ENCODE measurements at places on chromosomes 2 and 18. TPM values are rescaled to one million over a fixed set of nuclear protein-coding genes. Genes with fewer than 3 reads are reported as not detected.

GRCh38 chr2:102508863-102509262 is 35.8 kb downstream of the SLC9A4 start:
- no peak overlapping the region for H3K27ac ChIP-seq
- H3K4me3 ChIP-seq = no peak overlapping the region
- DNase-seq = no peak
- no peaks in the 10 kb centered on the region for H3K27me3 ChIP-seq
- no peaks in the 10 kb centered on the region for H3K36me3 ChIP-seq

GRCh38 chr2:187617120-187617519 is 62.9 kb upstream of the TFPI start:
- no peak overlapping the region for H3K4me3 ChIP-seq
- H3K36me3 ChIP-seq = no peaks in the 10 kb centered on the region
- DNase-seq = no peak
- no peak overlapping the region for H3K27ac ChIP-seq
- no peaks in the 10 kb centered on the region for H3K4me1 ChIP-seq

DNA sequence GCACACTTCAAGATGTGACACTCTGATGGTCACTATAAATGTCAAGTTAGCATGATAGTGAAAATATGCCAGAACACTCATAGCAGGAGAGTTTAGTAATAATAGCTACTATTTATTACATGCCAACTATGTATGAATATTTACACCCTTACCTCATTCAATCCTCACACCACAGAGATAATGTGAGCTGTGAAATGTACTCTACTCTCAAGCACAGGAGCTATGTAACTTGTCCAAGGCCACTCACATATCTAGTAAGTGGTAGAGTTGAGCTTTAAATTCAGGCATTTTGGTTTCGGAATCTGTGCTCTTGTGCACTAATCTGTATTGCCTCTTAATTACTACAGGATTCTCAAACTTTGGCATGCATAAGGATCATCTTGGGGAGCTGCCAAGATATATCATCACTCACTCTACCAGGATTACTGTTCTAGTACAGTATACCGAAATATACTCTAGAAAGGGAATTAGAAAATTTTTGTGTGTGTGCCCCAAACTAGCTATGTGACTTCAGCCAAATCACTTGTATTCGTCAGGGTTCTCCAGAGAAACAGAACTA is 154.3 kb downstream of the PLCL1 start:
- no peak overlapping the region for H3K4me3 ChIP-seq
- no peak overlapping the region for H3K27ac ChIP-seq
- peaks cover 9% of the 10 kb centered on the region for H3K4me1 ChIP-seq
- no peak for DNase-seq
- H3K27me3 ChIP-seq = no peaks in the 10 kb centered on the region

DNA sequence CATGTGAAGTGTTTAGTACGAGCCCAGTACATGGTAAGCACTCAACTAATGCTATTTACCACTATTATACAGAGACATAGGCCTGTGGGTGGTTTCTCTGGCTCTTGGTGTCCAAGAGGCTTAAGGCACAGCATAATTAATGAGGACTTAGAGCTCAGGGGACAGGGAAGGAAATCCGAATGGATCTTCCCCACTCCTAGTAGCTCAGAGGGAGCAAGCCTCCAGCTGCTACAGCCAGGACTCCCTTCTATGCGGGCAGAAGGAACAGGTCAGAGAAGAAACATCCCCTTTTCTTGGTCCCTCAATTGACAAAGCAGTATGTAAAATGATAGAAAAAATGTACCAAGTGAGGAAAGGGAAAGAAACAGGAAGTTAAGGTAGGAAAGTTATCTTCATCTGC is 261.3 kb upstream of the STON1 start:
- DNase-seq = no peak
- no peaks in the 10 kb centered on the region for H3K4me1 ChIP-seq
- no peaks in the 10 kb centered on the region for H3K27me3 ChIP-seq
- H3K4me3 ChIP-seq = no peak overlapping the region
- H3K36me3 ChIP-seq = no peaks in the 10 kb centered on the region

GRCh38 chr18:62763101-62763521 is 47.8 kb downstream of the PHLPP1 start:
- H3K4me1 ChIP-seq = no peaks in the 10 kb centered on the region
- H3K27ac ChIP-seq = no peak overlapping the region
- H3K4me3 ChIP-seq = no peak overlapping the region
- no peaks in the 10 kb centered on the region for H3K36me3 ChIP-seq
- no peak for DNase-seq

The SERPINB12 gene
- not detected for total RNA-seq

The ROCK2 gene
- 19.5 TPM for total RNA-seq

The PLCD4 gene
- total RNA-seq = 0.16 TPM

The XIRP2 gene
- total RNA-seq = not detected
